ENCODE measurements at places on chromosomes 13 and 19.
A peak's percentile ranks its signal among the peaks of the same experiment; 100 is the strongest.

- peak; percentile 8 for DNase-seq
Measured at GRCh38 chr13:57633141-57633949, 1.8 kb downstream of the PCDH17 start.

DNA sequence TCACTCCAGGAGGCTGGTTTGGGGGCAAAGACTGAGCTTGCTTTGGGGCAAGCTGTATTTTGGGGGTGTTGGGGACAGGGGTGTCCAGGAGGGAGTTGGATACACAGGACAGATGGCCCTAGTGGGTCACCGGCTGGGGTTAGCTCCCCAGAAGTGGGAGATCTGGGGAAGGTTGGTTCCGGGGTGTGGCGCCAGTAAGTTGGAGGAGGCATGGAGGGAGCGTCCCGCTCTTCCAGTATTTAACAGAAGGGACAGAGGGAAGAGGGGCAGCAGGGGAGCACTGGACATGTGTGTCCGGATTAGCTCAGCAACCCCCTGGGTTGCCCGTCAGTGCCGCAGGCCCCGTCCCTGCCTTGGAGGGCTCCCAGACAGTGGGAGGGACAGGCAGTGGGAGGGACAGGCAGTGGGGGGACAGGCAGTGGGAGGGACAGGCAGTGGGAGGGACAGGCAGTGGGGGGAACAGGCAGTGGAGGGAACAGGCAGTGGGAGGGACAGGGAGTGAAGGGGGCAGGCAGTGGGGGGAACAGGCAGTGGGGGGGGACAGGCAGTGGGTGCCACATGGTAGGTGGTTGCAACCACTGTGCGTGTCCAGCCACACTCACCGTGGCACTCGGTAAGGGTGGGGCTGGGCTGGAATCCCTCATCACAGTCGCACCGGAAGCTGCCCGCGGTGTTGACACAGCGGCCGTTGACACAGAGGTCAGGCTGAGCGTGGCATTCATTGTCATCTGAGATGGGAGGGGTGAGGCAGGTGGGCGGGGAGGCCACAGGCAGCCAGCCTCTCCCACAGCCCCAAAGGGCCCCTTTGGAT, 33.2 kb downstream of the CCL25 start:
- DNase-seq: no peak

DNA sequence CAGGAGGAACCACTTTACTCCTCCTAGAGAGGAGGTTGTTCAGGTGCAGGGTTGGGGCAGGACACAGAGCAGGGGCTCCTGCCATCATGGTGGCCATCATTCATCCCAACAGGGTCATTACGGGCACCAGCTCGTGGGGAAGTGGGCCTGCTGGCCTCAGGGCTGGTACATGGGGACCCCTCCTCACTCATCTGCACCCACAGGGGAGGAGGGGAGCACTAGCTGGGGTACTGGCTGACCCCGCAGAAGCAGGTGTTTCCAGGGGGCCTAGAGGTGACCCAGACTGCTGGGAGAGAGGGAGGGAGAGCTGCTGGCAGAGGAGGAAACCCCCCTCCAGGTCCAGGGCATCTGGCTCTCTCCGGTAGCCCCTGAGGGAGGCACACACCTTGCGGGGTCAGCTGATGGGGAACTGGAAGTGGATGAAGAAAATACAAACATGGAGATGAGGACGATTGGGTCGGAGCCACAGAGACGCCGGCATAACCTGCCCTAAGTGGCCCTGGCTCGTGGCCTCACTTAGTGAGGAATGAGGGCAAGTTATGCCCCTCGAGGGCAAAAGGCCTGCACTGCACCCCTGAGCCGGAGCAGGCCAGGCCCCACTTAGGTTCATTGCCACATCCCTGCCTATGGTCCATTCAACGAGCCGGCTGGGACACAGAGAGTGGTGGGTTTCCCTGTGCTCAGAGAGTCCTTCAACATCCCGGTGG, 76.2 kb downstream of the SOX1 start:
- no peak for DNase-seq

DNA sequence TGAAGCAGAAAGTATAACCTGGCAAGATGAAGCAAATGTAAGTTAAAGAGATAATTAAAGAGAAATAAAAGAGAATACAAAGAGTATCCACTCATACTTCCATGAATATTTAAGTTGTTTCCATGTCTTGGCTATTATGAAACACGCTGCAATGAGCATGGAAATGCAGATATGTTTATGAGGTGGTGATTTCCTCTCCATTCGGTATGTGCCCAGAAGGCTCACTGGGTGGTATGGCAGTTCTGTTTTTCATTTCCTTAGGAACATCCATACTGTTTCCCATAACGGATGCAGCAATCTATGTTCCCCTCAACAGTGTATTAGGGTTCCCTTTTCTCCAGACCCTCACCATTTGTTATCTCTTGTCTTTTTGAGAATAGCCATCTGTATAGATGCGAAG, 272.6 kb upstream of the SOX21 start:
- no peak for DNase-seq

DNA sequence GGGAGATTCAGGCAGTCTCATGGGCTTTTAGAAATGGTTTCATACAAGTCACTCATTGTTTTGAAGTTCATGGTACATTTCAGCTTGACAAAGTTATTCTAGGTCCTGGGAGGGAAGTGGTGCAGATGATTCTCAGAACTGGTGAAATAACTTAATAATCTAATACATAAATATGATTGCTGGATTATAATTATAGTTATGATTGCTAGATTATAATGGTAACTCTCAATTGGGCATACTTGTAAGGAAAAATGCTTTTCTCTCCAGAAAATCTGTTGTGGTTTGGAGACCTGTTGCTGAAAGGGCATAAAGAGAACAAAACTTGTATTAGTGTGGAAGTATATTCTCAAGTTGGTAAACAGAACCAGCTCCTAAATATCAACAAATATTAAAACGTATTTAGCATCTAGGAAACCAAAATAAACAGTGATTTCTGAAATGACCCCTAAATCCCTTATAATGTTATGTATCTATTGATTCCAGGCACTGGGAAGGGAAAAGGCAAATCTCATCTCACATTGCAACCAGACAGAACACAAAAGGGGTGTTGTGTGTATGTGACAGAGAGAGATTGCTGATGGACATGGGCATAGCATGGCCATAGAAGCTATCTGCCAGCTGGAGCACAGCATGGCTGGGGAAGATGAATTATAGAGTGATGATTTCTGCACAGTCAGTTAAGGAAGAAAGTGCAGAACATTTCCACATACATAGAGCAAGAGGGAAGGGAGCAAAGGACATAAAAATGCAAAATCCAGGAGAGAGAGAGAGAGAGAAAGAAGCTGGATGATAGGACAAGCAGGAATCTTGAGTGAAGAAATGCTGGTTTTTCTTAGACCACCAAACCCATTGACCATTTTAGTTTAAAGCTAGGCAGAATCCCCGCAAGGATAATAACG, 87.1 kb upstream of the FRY start:
- DNase-seq: no peak

DNA sequence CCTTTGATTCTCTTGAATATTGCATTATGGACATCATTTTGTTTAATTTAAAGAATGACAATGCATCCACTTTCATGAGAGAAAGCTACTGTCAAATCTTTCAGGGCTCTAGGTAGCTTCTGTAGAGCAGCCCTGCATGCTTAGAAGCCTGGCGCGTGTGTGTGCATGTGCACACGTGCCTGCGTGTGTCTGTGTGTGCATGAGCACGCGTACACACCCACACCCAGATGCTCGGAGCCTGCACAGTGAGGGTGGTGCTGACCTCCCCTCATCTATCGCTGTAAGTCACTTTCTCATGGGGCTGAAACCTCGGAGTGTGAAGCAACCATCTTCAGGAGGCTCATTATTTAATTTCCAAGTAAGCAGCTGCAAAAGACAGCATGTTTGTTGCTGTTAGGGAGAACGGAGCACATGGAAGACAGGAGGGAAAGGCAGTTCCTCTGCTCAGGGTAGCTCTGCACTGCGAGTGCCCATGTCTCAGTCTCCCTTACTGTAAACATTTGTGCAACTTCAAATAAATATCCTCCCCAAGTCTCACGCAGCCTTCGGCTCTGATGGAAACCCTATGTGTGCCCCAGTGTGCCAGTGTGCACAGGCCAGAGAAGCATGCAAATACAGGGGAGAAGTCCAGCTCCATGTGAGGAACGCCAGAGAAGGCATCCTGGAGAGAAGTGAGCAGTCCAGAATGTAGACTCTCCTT, 22.8 kb downstream of the TSHZ3 start:
- no peak for DNase-seq

DNA sequence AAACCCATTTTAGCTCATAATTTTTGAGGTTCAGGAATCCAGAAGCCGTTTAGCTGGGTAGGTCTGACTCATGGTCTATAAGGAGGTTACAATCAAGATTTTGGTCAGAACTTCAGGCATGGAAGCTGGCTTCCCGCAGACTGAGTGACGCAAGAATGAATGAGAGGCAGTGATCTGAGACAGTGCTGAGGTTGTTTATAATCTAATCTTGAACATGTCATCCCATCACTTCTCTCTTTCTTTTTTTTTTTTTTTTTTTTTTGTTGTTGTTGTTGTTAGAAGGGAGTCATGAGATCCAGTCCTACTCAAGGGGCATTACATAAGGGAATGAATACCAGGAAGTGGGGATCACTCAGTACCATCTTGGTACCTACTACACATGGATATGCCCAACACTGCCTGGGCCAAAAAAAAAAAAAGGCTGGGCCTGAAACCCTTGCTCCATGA, 217.4 kb downstream of the DLEU7 start:
- peak; percentile 66 for DNase-seq

DNA sequence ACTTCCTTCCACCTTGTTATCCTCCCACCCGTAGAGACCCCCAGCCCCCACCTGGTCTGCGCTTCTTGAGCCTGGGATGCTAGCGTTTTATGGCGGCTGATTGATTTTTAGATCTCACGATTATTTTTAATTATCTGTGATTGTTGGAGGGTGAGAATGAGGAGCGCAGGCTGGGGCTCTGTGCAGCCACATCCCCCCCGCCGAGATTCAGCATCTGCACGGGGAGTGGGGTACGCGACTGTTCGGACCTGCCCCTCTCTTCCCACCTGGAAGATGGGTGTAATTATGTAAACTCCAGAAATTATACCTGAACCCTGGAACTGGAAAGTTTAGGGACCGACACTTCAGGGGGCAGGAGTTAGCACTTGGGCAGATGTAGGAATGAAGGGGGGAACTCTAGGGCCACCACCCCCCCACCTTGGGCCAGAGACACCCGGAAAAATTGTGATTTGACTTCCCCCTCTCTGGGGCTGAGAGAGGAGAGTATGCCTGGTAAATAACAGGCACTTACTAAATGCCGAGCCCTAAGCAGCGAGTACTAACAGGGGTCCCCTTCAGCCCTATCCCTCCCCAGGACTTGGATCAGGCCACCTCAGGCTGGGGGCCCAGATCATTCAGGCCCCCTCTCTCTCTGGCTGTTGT, 1.8 kb upstream of the ONECUT3 start:
- no peak for DNase-seq

DNA sequence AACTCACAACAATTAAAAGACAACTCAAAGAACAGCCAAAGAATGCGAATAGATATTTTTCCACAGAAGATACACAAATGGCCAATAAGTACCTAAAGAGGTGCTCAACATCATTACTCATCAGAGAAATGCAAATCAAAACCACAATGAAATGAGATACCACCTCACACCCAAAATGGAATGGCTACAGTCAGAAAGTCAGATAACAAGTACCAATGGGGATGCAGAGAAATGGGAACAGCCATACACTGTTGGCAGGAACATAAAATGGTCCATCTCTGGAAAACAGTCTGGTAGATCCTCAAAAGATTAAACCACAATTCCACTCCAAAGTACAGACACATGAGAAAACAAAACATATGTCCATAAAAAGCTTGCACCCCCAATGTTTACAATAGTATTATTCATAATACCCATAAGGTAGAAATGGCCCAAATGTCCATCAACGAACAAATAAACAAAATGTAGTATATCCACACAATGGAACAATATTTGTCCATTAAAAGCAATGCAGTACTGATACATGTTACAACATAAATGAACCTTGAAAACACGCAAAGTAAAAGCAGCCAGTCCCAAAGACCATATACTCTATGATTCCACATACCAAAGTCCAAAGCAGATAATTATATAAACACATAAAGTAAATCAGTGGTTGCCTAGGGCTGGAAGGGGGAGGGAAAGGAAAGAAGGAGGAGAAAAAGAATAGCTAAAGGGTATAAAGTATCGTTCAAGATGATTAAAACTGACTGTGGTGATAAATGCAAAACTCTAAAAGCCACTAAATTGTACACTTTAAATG, 19.6 kb downstream of the USP12 start:
- DNase-seq: no peak

DNA sequence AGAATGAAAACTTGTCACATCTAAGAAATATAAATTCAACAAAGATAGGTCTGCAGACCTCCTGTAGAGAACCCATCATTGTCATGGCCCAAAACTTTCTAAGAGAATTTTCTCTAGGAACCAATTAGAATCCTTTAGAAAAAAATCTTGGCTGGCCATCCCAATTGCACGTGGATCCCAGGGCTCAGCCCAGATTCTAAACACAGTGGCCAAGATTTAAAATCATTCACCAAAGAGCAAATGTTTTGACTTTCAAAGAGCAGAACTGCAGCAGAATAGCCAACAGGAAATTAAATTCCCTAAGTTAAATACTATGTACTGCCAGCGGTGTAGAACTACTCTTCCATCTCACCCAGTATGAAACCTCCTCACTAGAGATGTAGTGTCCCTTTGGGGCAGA, 21.3 kb downstream of the IPO5 start:
- DNase-seq: peak; percentile 27

DNA sequence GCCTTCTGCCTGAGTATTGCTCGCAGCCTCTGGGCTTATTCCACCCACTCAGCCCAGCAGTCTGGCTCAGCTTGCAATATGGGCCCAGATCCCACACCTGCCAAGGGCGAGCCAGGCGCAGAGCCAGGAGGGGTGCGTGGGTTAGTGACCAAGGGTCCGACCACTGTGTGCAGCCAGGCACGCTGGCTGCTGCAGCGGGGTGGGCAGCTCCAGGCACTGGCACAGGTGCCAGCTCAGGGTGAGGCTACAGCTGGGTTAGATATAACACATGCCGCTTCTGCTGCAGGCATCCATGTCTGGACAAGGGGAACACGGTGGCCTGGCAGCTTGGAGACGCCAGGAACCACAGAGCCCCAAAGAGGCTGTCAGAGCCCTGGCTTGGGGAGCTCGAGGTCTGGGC, 12.6 kb upstream of the URAD start:
- no peak for DNase-seq

DNA sequence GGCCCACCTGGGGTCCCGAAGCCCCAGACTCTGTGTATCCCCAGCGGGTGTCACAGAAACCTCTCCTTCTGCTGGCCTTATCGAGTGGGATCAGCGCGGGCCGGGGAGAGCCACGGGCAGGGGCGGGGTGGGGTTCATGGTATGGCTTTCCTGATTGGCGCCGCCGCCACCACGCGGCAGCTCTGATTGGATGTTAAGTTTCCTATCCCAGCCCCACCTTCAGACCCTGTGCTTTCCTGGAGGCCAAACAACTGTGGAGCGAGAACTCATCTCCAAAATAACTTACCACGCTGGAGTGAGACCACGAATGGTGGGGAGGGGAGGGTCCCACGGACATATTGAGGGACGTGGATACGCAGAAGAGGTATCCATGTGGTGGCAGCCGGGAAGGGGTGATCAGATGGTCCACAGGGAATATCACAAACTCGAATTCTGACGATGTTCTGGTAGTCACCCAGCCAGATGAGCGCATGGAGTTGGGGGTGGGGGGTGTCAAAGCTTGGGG, 1.0 kb upstream of the ICAM5 start:
- DNase-seq: peak; percentile 52
